HCT116 (cell line): ENCODE measurements at places on chromosomes 4 and X. TPM values are rescaled to one million over a fixed set of nuclear protein-coding genes. Genes with fewer than 3 reads are reported as not detected.

SHROOM2 gene
- total RNA-seq = 5.3 TPM

ADGRG4 gene
- not detected for total RNA-seq

KLHL8 gene
- 24.2 TPM for total RNA-seq

ARR3 gene
- not detected for total RNA-seq

IL1RAPL2 gene
- total RNA-seq = not detected

PDE6B gene
- not detected for total RNA-seq

TMEM156 gene
- 0.22 TPM for total RNA-seq

CSAG1 gene
- total RNA-seq = 1.2 TPM

MAGEE2 gene
- not detected for total RNA-seq

NPY1R gene
- total RNA-seq = 0.39 TPM

NAA10 gene
- total RNA-seq = 124 TPM

MGAT4D gene
- not detected for total RNA-seq

KDR gene
- total RNA-seq = 0.52 TPM

DUX4 gene
- not detected for total RNA-seq

SCML2 gene
- total RNA-seq = 5.2 TPM

COL25A1 gene
- not detected for total RNA-seq

ADH1C gene
- total RNA-seq = not detected

PWWP3B gene
- total RNA-seq = 3.4 TPM

BTC gene
- 4.5 TPM for total RNA-seq

ABHD18 gene
- 9.7 TPM for total RNA-seq

PAGE1 gene
- total RNA-seq = not detected

SMIM10L2A gene
- total RNA-seq = 1.5 TPM

KLHL13 gene
- total RNA-seq = 4.2 TPM

ANXA3 gene
- total RNA-seq = 158 TPM
